ENCODE measurements at places on chromosomes 2 and 18.

GRCh38 chr2:25831746-25832449 lies 46.4 kb downstream of the ASXL2 start:
- no peak for DNase-seq

DNA sequence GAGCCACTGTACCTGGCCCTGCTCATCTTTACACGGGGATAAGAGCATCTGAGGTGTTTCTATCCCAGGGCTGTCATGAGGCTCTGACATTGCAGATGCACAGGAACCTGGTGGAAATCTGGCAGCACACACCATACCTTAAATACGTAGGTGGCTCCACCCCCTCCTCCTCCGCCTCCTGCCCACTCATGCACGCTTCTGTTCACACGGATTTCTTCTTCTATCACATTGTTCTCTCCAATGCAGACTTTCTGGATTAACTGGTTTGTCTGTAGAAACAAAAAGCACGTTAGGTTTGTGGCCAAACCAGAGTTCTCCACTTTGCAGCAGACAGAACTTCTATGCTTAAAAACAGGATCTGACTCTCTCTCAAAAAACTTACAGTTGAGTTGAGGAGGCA lies 118.2 kb downstream of the CLIP4 start:
- DNase-seq = no peak

- DNase-seq = no peak
Observed at GRCh38 chr18:59700535-59700967, 3.3 kb upstream of the CCBE1 start.

GRCh38 chr18:45316127-45316526 lies 299.1 kb upstream of the SLC14A2 start:
- no peak for DNase-seq

DNA sequence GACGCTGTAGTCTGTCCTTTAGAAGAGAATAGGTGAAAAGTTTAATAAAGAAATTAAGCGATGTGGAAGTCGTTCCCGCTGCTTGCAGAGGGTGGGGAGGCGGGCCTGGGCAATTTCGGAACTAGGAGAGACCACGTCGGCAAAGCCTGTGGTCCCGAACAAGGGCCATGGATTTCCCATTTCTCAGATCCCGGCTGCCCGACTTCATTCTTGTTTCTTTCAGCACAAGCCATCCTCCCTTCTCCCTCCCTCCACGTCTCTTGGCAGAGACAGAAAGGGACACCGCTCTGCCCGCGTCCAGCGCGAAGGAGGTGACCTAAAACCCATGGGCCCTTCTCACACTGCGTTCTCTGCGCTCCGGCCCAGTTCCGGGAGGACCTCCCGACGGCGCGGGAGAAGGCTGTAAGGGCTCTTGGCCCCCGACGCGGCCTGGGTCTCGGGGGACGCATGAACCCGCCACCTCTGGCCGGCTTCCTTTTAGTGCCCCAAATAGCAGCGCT lies 2.2 kb upstream of the BCL2L11 start:
- no peak for DNase-seq

DNA sequence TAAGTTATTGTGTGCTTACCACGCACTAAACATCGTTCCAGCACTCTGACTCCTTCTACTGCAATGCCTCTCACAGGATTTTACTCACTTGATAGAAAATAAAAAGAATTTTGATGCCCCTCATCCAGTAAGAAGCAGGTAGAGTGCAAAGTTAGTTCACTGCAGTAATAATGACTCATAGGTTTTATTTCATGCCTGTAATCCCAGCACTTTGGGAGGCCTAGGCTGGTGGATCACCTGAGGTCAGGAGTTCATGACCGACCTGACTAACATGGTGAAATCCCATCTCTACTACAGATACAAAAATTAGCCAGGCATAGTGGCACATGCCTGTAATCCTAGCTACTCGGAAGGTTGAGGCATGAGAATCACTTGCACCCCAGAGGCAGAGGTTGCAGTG lies 190.6 kb downstream of the RAD51AP2 start:
- DNase-seq = no peak

GRCh38 chr18:111306-112014 lies 46.9 kb upstream of the USP14 start:
- DNase-seq = peak; percentile 63

DNA sequence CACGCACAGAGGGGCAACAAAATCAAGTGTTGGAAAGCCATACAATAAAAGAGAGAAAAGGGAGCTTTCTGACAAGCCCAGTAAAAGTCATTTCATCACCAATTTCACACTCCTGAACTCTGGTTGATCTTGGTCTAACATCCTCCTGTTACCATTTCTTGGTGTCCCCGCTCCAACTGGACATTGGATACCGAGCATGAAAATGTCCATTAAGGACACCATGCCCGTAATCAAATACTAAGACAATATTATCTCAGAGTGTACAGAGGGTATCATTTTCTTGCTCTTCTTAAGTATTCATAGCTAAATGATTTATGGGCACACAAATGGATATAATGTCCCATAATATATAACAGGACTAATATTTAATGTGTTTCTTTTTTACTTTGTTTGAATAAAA lies 218.9 kb downstream of the EPHA4 start:
- DNase-seq = no peak

DNA sequence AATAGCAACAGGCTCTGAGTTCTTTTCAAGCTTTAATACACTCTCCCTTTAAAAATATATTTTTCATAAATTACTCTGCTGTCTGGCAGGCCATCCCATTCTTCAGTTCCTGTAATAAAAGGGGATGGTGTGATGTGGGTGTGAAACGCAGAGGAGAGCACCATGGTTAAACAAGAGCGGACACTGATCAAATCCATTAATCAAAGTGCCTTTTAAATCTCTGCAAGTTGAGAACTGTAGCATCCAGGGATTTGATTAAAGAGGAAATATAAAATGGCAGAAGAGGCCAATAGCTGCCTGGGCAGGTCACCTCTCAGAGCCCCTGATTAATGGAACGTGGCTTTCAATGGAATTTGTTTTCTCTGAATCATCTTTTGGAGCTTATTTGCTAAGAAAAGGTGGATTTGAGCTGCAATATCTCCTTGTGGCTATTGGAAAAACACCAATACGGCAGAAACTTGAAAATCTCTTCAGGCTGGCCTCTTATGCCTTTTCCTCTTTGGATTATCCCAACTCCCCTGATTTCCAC lies 96.9 kb downstream of the ACTR3 start:
- no peak for DNase-seq

- DNase-seq = no peak
Observed at GRCh38 chr2:233816771-233817170, 37.6 kb downstream of the HJURP start.

- no peak for DNase-seq
Observed at GRCh38 chr2:85356186-85356585, 1.6 kb downstream of the ELMOD3 start.

DNA sequence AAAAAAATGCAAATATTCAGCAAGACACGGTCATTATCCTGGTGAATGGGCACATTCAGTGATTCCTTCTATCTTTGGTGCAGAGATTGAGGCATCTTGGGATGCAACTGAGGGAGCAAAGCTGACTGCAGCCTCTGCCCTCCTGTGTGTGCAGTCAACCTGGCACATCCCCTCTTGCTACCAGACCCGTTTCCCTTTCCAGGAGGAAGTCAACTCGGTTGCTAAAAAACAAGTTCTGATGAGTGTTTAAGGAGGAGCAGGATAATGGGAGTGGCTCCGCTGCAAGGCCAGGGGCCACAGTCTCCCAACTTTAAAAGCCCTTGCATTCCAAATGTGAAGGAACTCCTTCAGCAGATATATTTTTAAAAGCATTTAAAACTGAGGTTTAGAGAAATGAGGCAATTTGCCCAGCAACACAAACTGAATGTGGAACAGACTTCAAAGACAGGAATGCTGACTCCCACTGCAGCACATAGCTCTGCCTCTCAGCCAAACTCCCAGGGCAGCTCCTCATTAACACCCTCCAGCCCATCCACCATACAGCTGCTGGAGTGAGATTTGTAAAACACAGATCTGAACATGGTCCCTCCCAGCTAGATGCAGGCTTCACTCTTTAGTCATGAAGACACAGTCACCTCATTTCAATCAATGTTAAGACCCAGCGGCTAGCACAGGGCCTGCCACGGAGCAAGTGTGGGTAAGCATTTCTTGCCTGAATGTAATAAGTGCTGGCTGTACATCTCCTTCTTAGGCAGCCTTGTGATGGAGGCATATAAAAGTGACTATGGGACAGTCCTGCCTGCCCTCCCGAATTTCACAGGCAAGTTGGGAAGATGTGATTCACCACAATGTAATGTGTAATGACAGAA lies 54.3 kb downstream of the VSNL1 start:
- DNase-seq = no peak

All from stimulated activated CD4-positive, alpha-beta T cell treated with anti-CD3 and anti-CD28 coated beads, Interleukin-12 subunit alpha, Interleukin-12 subunit beta, amount 100 ng/mL, for 48 hours (primary cell).